ENCODE measurements at places on chromosomes 2 and 18.

DNA sequence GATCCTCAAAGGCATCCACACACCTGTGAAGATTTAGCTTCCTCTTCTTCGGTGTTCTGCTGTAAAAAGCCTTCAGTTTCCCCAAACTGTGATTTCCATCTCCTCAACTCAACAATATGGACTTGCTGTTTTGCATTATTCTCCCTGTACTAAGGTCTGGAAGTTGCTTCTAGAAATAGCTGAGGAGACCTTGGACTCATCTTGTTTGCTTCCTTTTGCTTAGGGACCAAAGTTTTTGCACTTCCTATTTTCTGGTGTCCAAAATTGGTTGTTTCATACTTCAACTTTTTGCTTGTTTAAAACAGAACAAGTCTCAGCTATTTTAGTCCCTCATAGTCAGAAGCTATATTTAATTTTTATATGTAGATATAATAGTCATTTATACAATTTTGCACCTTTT is 201.9 kb upstream of the COPS8 start:
- DNase-seq: no peak

- DNase-seq: no peak
Observed at GRCh38 chr2:56299171-56299691, 115.4 kb downstream of the CCDC85A start.

GRCh38 chr2:84768840-84769239 is 112.0 kb downstream of the TRABD2A start:
- DNase-seq: no peak

GRCh38 chr2:175838979-175839378 is 163.1 kb downstream of the LNPK start:
- no peak for DNase-seq

GRCh38 chr18:75350512-75350839 is 77.0 kb downstream of the SMIM21 start:
- DNase-seq: no peak

DNA sequence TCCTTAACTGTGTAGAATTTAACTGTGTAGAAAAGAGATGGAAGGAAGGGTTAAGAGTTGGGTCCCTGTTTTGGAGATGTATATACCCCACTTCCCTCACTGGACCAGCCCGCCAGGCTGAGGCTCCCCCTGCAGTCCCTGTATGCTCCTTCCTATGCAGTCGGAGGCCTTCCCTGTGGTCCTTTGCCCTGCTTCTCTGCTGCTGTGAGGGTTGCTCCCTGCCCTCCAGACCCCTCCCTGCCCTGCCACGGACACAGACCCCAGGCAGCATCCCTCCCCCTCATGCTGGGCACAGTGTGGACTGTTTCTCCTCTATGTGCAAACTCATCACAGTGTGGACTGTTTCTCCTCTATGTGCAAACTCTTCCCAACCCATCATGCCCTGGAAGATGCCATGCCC is 88.7 kb downstream of the TGOLN2 start:
- no peak for DNase-seq

GRCh38 chr2:3661149-3661660 is 3.2 kb downstream of the ALLC start:
- DNase-seq: no peak

DNA sequence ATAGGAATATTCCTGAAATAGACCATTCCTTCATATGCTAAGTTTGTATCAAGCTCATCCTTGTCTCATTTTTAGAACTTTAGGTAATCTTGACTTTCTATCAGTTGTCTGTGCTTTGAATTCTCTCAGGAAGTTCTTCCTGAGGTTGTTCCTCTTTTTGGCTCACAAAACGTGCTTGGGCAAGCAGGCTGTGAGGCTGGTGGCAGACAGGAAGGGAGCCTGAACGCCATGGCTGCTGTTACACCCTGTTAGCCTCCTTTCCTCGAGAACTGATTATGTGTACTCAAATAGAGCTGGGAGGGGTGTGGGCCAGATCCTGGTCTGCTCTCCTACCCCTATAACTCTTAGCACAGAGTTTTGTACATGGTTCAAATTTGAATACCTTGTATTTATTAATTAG is 136.4 kb upstream of the CELF4 start:
- DNase-seq: no peak

DNA sequence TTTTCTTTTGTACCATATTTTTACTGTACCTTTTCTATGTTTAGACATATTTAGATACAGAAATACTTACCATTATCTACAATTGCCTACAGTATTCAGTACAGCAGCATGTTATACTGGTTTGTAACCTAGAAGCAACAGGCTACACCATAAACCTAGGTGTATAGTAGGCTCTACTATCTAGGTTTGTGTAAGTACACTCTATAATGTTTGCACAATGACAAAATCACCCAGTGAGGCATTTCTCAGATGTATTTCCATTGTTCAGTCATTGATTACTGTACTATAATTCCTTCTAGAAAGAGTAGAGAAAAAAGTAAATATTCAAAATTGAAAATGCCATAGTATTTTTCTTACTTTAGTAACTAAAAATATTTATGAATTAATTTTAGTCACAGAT is 490.1 kb upstream of the REG3G start:
- no peak for DNase-seq

DNA sequence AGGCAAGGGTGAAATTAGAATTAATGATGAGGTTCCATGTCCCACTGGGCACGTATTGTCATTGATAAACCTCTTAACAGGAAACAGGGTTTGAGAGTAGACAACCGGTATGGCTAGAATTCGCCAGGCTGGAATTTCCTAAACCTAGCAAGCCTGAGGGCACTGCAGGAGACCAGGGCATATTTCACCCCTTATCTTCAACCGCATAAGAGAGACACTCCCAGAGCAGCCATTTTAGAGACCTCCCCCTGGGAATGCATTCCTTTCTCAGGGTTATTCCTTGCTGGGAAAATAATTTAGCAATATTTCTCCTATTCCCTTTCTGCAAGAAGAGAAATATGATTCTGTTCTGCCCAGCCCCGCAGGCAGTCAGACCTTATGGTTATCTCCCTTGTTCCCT is 334.6 kb upstream of the LYPD1 start:
- no peak for DNase-seq

DNA sequence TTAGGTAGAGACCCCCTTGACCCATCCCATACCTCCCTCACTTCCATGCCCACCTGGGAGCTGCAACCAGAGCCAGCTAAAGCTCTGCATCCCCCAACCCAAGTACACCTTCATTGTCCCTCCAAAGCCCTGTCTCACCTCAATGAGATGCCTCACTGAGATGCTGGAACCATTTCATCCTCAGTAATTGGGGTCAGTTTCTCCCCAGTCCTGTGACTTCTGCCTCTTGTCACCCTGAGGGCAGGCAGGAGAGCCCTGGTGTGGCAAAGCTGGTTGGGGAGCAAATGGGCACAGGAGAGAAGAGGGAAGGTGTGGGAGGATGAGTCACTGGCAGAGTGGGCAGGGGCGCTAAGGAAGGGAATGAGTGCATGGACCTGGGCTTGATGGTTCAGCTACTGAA is 27.9 kb upstream of the NT5DC4 start:
- no peak for DNase-seq

GRCh38 chr2:235856151-235856854 is 311.9 kb downstream of the GBX2 start:
- DNase-seq: no peak

- DNase-seq: no peak
Observed at GRCh38 chr2:161166538-161167409, 6.5 kb downstream of the TANK start.

GRCh38 chr2:39618736-39619135 is 47.0 kb upstream of the TMEM178A start:
- DNase-seq: no peak

DNA sequence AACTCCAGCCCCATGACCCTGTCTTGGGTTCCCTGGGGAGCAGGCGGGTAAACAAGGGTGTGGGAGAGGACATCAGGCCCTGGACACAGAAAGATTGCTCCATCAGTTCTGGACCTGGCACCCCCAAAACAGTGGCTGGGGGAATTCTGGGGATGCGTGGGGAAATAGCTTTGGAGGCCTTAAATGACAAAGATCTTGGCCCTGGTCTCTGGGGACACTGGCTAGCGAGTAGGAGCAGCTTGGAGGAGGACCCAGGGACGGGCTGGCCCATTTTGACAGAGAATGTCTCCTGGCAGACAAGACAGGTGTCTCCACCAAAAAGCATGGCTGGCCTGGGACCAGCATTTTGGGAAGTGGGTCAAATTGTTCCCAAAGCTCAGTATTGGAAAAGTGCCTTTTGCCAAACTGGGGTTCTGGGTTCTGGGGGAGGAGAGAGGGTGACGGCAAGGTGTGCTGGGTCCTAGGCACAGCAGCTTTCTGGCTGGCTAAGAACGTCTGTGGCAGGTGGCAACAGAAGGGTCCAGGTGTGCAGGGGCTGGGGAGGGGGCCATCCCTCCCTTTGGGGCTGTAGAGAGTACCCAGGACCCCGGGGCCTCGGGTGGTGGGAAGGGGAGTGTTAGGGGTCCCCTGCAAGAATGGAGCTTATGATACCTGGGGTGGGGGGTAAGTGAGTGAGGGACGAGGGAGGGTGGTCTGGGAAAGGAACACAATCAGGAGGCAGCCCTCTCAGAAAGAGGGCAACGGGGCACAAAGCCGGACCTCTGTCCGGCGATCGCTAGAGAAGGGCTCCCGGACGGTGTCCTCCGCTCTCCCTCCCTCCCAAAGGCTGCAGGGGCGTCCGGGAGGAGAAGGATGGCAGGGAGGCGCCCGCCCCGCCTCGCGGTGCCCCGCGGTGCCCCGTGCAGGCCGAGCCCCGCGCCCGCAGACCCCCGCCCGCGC is 556 bp downstream of the CYRIA start:
- no peak for DNase-seq

- no peak for DNase-seq
Observed at GRCh38 chr2:241296767-241297166, 18.7 kb downstream of the HDLBP start.

GRCh38 chr2:171485116-171485515 is 37.2 kb upstream of the CYBRD1 start:
- DNase-seq: no peak

- DNase-seq: no peak
Observed at GRCh38 chr2:15844211-15844801, 96.0 kb upstream of the MYCN start.

DNA sequence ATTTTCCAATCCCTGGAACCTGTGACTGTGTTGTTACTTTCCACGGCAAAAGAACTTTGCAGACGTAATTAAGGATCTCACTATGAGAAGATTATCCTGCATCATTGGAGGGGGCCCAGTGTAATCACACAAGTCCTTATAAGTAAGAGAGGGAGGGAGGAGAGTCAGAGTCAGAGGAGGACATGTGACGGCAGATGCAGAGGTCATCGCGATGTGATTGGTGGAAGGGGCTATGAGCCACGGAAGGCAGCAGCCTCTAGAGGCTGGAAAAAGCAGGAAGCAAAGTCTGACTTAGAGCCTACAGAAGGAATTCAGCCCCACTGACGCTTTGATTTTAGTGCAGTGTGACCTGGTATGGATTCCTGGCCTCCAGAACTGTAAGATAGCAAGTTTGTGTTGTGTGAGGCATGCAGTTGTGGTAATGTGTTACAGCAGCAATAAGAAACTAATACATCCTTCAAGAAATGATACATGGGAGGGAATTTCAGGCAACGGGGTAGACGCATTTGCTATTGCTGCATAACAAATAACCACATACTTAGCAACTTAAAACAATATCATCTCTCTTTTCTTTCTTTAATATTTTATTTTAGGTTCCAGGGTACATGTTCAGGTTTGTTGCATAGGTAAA is 112.7 kb upstream of the SERPINE2 start:
- DNase-seq: no peak

DNA sequence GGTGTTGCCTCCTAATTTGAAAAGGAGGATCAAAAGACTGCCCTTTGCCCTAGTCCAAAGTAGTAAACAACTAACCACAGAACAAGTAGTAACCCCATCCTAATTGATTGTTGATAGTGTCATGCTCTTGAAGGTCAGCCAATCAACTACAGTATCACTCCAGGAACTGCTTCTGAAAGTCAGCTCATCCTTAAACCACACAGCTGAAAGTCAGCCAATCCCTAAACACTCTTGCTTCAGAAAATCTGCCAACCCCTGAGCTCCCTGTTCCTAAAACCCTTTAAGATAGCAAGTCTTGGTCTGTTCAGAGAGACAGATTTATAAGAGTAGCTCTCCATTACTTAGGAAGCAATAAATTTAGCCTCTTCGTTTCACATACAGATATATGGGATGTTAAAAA is 51.6 kb upstream of the CPO start:
- no peak for DNase-seq

- DNase-seq: no peak
Observed at GRCh38 chr2:157887946-157888345, 11.8 kb upstream of the ACVR1 start.

DNA sequence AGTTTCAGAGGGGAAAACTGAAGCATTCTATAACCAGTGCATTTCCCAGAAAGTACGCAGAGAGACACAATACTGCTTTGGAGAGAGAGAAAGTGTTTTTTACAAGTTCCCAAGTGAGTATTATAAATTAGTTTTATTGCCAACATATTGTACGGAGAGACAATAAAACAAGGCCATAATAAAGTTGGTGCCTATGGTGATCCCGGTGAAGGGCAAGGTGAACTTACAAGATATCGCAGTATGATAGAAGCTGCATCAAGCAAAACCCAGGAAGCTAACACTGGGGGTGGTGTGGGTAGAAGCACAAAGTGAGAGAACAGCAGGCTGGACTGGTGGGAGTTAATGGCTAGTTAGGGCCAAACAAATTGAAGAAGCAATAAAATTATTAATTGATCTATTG is 7.5 kb downstream of the TMSB10 start:
- DNase-seq: no peak

DNA sequence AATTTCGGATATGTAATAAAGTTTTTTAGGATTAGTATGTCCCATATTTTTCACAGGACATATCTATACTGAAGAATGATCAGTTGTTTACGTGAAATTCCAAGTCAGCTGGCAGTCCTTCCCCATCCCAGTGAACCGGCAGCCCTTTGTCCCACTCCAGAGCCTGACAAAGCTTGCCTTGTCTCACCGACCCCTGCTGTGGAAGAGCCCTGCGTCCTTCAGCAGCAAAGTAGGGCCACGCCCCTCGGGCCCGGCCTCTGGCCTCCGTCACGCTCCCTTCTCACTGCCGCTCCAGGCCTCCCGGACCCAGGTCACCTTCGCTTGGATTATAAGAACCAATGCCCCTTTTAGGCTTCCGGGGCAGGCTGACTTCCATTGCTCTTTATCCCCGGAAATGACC is 89.8 kb upstream of the TGIF1 start:
- DNase-seq: no peak

DNA sequence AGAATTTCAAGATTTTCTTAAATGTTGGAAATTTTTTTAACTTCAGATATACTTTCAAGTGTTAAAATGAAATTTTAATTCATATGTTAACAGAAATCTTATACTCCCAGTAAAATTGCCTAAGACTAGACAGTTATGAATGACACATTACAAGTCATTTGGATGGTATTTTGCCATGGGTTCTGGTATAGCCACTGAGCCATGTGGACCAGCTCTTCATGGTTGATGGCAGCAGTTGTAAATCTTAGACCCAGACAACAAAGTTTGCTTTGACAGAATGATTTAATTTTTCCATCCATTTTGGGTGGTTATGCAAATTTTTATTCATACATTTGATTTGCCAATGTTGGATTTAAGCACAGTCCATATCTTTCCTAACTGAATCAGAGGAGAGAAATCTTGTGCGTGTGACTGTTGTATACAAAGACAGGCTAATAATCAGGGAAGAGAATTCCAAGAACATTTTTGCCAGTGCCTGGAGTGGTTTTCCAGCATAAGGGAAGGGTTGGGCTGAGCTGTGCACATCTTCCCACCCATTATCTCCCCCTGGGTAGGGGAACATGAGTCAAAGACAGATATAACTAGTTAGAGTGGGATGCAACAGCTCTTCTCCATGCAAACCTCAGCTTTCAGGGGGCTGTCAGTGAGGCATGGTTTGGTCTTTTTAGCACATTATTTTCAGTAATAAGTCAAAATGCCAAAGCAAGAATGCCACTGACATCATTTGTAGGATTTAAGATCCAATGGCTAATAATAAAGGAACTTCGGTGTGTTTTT is 28.1 kb upstream of the INPP4A start:
- no peak for DNase-seq

Data from NCI-H510A (cell line).